T-cell (primary cell): ENCODE measurements at places on chromosomes 3 and 15.

GRCh38 chr3:155192957-155193746 is 100.3 kb downstream of the STRIT1 start:
- no peak overlapping the region for H3K4me3 ChIP-seq
- no peak overlapping the region for H3K27ac ChIP-seq
- no peak for DNase-seq
- no peaks in the 10 kb centered on the region for H3K27me3 ChIP-seq
- no peaks in the 10 kb centered on the region for H3K4me1 ChIP-seq

DNA sequence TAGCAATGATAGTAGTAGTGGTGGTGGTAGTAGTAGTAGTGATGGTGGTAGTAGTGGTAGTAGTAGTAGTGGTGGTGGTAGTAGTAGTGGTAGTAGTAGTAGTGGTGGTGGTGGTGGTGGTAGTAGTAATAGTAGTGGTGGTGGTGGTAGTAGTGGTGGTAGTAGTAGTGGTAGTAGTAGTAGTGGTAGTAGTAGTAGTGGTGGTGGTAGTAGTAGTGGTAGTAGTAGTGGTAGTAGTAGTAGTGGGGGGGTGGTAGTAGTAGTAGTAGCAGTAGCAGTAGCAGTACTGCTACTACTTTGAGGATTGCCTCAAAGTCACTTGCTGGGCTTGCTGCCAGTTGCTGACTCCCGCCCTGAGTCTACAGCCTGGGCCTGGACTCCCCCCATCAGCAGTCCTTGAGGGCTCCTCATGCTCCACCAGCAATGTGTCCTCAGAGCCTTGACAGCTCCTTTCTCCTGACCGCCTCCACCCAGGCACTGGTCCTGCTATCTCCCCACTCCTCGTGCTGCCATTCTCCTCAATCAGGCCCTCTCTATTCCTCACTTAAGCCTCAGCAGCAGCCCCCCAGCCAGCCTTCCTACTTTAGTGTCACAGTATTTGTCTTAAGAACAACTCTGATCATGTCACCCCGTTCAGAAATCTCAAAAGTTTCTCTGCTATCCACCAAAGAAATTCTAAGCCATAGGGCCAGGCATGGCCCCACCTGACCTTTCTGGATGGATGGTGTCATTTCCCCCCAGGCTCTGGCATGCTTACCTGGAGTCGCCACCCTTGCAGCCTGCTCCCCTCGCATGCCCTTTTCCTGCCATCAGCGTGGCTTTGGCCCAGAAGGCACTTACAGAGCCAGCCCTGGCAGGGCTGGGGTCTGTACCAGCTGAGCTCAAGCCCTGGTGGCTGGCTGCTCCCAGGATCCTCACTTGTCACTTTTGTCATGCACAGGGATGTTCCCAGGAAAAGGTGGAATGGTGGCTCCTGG is 45.6 kb downstream of the DLEC1 start:
- peak overlapping the region; percentile 11 for H3K27ac ChIP-seq
- H3K27me3 ChIP-seq: no peaks in the 10 kb centered on the region
- H3K36me3 ChIP-seq: no peaks in the 10 kb centered on the region
- no peak overlapping the region for H3K4me3 ChIP-seq
- no peaks in the 10 kb centered on the region for H3K4me1 ChIP-seq

GRCh38 chr3:184804801-184805200 is 7.2 kb upstream of the VPS8 start:
- DNase-seq: no peak
- H3K27me3 ChIP-seq: no peaks in the 10 kb centered on the region
- no peak overlapping the region for H3K4me3 ChIP-seq
- H3K4me1 ChIP-seq: no peaks in the 10 kb centered on the region
- no peaks in the 10 kb centered on the region for H3K36me3 ChIP-seq

GRCh38 chr15:43086551-43086950 is 19.3 kb downstream of the UBR1 start:
- no peak for DNase-seq
- no peak overlapping the region for H3K27ac ChIP-seq
- no peaks in the 10 kb centered on the region for H3K27me3 ChIP-seq
- peaks cover 7% of the 10 kb centered on the region for H3K36me3 ChIP-seq
- no peaks in the 10 kb centered on the region for H3K4me1 ChIP-seq
- no peak overlapping the region for H3K4me3 ChIP-seq
